Psoas muscle (tissue), 8 donors: ENCODE measurements at places on chromosomes 16 and 17.

- peak; percentile 80 for DNase-seq
These were observed at the start of gene TMEM106A for GRCh38 chr17:43211480-43212402. TMEM106A (plus strand) TSS chr17:43211875; CDS start chr17:43213042, 1,167 bp downstream.

DNA sequence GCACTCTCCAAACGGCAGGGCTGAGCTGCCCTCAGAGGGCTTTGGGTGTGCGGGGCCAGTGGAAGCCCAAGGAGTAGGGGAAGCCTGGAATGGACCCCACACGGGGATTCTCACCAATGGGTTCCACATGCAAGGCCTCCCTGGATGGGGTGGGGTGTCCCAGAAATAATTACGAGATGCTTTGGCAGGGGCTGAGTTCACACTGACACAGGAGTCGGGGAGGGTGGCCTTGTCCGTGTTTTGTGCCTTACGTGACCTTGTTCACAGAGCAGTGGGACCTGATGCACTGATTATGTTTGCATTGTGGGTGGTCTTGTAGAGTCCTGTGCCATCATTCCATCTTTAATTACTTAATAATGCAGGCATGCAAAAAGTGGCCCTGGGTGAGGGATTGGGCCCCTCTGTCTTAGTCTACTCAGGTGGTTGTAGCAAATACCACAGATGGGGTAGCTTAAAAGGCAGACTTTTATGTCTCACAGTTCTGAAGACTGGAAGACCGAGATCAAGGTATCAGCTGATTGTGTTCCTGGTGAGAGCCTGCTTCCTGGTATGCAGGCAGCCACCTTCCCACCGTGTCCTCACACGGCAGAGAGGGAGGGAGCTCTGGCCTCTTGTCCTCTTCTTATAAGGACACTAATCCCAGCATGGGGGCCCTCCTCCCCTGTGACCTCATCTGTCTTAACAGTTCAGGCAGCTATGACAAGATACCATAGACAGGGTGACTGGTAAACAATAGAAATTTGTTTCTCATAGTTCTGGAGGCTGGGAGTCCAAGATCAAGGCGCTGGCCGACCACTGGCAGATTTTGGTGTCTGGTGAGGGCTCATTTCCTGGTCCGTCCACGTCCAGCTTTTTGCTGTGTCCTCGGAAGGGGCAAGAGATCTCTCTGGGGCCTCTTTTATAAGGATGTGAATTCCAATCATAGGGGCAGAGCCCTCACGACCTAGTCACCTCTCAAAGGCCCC lies 239.4 kb downstream of the IRF8 start:
- DNase-seq: no peak

DNA sequence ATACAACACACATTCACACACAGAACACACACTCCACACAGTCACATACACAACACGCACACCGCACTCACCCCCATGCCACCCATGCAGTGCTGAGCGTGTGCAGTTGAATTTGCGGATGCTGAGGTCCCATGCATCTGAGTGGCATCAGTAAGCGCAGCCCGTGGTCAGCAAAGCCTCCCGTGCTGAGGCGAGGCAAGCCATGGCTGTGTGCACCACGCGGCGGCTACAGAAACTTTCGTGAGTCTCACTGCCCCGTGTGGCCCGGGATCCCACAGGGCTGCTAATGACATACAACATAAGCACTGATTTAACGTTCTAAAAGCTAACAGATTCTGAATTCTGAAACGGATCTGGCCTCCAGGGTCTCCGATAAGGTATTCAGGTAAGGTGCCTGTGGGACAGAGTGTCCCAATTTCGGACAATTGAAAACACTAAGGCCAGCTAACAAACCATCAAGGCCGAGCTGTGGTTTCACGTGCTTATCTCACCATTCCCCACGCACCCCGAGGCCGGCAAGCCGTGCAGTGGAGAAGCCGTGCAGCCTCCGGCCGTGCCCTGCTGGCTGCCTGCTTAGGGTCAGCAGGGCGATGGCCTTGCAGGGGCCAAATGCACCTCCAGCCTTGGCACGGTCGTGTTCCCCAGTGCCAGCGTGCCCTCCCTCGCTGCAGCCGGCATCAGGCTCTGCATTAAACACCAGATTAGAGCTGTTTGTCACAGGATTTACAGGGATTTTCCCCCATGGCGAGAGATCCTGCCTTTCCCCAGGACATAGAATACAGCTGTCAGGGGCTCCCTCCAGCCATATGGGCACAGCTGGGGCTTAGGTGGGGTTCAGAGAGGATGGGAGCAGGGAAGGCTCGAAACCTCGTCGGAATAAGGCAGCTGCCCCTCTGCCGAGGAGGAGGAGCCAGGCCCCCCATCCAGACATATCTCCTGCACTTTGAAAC lies 191.7 kb downstream of the C16orf95 start:
- DNase-seq: no peak

DNA sequence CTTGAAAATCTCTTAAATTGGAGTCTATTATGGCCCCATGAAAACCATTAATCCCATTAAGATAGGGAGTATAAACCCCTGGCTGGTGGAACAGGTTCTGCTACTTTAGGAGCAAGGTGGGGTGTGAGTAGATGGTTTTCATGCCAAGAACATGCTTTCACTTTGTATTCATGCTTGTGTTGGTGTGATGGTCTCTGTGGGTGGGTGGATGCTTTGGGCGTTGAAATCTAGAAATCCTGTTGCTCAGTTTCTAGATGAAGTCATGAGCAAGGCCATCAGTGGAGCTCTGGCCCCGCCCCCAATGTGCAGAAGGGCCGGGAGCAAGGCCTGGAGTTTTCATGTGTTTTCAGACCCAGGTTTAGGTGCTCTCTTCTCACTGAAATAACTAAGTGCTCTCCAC lies 20.1 kb downstream of the PLD6 start:
- no peak for DNase-seq

- DNase-seq: no peak
These were observed 29.0 kb downstream of the SRL start for GRCh38 chr16:4212934-4213296.

- DNase-seq: no peak
These were observed 113.7 kb upstream of the RBFOX1 start for GRCh38 chr16:7218936-7219335.

- no peak for DNase-seq
These were observed 171.0 kb downstream of the IRX3 start for GRCh38 chr16:54115558-54115957.

- no peak for DNase-seq
These were observed 15.0 kb downstream of the HS3ST6 start for GRCh38 chr16:1903220-1903574.

- no peak for DNase-seq
These were observed 15.9 kb downstream of the GNPTG start for GRCh38 chr16:1367486-1368174.

DNA sequence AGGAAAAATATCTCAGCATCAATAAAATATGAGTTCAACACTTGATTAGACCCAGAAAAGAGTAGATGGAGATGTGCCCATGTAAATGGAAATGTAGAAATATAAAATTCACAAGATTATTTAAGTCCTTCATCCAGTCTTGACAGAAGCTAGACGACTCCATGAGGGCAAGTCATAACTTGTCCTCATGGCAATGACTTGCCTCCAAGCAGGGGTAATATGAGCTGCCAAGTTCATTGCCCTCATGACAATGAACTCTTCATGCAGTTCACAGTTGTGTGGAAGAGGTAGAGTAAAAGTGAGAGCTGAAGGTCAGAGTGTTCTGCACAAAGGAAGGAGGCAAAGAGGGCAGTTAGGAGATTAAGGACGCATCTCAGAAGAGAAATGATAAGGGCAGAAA lies 22.3 kb downstream of the CDH11 start:
- DNase-seq: no peak

DNA sequence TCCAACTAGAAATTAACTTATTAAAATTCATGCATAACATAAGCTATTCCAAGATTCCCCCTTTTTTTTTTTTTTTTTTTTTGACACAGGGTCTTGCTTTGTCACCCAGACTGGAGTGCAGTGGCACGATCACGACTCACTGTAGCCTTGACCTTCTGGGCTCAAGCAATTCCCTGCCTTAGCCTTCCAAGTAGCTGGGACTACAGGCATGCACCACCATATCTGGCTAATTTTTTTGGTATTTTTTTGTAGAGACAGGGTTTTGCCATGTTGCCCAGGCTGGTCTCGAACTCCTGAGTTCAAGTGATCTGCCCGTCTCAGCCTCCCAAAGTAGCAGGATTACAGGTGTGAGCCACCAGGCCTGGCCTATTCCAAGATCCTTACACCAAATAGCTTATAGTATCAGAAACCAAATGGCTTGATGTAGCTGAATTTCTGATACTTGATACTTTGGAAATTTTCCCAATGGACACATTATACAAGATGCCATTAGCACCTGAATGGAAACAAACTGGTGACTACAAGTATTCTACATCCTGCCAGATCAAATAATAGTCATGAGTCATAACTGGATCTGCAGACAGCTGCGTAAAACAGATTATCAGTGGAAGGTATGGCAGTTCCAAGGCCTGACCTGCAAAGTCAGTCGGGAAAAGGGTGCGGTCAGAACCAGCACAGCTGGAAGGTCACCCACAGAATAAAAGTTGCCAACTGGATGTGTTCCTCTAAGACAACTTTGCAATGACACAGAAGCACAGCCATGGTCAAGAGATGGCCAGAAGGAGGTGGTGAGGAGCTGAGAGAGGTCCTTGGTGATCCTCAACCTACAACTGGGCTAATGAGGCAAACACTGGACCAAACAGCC lies 14.5 kb downstream of the TUBG1 start:
- peak; percentile 68 for DNase-seq

- DNase-seq: no peak
These were observed 16.3 kb downstream of the SNX11 start for GRCh38 chr17:48123776-48124388.

GRCh38 chr17:49546546-49547535 lies 28.8 kb upstream of the NXPH3 start:
- no peak for DNase-seq

GRCh38 chr16:24819462-24820040 lies 26.2 kb upstream of the SLC5A11 start:
- no peak for DNase-seq

- no peak for DNase-seq
These were observed 28.3 kb upstream of the ST6GALNAC1 start for GRCh38 chr17:76671912-76672262.

- no peak for DNase-seq
These were observed 56.3 kb downstream of the ARHGAP27 start for GRCh38 chr17:45376171-45377005.

- DNase-seq: no peak
These were observed 25.8 kb downstream of the SRCIN1 start for GRCh38 chr17:38579934-38580333.

GRCh38 chr17:39485555-39485954 lies 24.3 kb downstream of the CDK12 start:
- no peak for DNase-seq

DNA sequence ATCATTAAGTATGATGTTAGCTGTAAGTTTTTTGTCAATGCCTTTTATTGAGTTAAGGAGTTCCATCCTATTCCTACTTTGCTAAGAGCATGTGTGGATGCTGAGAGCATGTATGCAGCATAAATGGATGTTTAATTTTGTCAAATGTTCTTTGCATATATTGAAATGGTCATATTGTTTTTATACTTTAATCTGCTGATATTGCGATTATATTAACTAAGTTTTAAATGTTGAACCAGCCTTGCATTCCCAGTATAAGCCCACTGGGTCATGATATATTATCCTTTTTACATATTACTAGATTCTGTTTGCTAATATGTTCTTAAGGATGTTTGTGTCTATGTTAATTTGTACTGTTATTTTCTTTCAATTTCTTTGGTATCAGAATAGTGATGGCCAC lies 53.2 kb downstream of the CCDC182 start:
- no peak for DNase-seq

DNA sequence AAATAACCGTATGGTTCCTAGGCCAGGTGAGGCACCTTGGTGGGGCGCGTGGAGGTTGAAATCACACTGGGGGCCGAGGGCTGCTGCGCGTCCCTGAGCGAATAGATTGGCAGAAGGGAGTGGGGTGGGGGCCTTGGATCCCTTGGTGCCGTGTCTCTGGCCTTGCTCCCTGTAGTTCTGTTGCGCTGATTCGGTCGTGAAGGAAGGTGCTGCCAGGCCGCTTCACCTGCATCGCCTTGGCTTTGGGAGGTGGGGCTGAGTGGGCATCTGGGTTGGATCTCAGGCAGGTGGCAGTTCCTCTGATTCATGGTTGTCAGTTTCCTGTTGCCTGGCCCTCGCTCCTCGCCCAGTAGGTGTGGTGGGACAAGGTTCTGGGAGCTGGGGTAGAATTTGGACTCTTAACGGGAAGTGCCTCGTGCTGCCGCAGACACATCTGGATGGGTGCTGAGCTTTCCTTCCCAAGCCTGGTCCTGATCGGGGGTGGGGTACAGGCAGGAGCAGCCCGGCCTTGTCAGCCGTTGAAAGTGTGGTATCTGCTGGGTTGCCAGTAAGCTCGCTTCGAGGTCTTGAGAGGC lies 30.1 kb downstream of the PGS1 start:
- no peak for DNase-seq
